Activated CD4-positive, alpha-beta T cell treated with anti-CD3 and anti-CD28 coated beads for 48 hours (primary cell): ENCODE measurements at places on chromosomes 12 and 14.

DNA sequence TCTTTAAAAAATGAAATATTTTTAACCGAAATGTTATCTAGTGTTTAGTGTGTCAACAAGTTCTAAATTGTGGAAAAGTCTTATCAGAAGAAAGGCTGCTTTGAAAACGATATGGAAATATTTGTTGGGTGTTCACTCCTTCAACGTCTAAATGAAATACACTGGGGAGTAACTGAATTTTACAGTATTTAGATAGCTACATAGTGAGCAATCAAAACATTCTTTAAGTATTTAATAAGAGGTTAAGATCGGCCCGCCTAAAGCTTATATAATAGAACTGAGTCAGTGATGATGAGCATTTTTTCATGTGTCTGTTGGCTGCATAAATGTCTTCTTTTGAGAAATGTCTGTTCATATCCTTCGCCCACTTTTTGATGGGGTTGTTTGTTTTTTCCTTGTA, 228.3 kb downstream of the RAD51B start:
- DNase-seq: no peak

- no peak for DNase-seq
Observed at GRCh38 chr12:13670285-13670866, 311.0 kb downstream of the GRIN2B start.

- no peak for DNase-seq
Observed at GRCh38 chr14:21258889-21259787, 10.1 kb downstream of the HNRNPC start.

DNA sequence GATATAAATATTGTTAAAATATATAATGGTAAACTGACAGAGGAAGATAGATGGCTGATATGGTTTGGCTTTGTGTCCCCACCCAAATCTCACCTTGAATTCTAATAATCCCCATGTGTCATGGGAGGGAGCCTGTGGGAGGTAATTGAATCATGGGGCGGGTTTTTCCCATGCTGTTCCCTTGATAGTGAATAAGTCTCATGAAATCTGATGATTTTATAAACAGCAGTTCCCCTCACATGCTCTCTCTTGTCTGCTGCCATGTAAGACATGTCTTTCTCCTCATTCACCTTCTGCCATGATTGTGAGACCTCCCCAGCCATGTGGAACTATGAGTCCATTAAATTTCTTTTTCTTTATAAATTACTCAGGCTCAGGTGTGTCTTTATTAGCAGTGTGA, 46.3 kb downstream of the PTCSC3 start:
- DNase-seq: no peak

DNA sequence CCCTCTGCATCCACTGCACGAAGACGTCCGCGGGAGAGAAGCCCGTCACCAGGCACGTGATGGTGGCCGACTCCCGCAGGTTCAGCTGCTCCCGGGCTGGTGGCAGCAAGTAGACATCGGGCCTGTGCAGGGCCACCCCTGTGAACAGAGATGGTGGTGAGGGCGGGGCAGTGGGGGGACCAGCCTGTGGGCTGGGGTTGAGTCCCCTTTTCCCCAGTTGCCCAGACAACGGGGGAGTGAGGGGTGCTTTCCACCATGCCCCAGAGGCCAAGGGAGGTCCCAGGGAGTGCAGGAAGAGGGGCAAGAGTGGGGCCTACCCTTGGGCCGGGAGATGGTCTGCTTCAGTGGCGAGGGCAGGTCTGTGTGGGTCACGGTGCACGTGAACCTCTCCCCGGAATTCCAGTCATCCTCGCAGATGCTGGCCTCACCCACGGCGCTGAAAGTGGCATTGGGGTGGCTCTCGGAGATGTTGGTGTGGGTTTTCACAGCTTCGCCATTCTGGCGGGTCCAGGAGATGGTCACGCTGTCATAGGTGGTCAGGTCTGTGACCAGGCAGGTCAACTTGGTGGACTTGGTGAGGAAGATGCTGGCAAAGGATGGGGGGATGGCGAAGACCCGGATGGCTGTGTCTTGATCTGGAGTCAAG, 328.3 kb downstream of the TMEM121 start:
- no peak for DNase-seq

GRCh38 chr14:75976826-75977581, 4.8 kb downstream of the TGFB3 start:
- DNase-seq: no peak

- DNase-seq: no peak
Observed at GRCh38 chr12:118312578-118312977, 60.1 kb downstream of the TAOK3 start.

DNA sequence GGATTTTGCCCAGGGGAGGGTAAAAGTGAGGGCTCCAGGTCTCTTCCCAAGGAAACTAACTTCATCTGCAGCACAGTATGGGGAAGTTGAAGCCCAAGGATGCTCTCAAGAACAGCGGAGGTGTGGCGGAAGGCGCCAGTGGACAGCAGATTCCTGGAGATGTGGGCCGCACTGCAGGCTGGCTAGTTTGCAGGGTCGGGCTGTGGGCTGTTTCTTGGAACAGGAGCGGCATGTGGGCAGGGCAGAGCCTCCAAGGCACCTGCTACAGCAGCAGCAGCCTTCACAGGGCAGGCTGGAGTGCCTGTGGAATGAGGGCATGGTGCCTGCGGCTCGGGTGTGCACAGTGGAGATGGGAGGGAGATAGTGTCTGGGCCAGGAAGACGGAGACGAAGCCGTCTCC, 100.0 kb upstream of the SFSWAP start:
- no peak for DNase-seq

- no peak for DNase-seq
Observed at GRCh38 chr14:93299866-93300265, 33.0 kb downstream of the BTBD7 start.

DNA sequence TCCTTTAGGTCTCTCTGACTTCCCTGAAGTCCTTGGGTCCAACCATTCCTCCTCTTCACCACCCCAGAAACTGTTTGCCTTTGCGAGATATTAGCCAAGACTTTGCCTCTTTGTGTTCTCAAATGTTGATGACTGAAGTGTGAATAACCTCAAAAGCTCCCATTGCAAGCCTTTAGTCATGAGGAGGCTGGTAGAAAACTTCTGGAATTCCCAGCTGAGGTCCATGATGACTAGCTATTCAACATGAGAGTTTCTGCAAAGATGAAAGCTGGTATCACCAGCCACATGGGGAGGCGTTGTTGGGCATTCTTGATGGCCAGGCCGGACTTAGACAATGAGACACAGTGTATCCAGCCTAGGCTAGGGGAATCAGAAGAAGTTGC, 111.7 kb downstream of the TBX5 start:
- DNase-seq: no peak

DNA sequence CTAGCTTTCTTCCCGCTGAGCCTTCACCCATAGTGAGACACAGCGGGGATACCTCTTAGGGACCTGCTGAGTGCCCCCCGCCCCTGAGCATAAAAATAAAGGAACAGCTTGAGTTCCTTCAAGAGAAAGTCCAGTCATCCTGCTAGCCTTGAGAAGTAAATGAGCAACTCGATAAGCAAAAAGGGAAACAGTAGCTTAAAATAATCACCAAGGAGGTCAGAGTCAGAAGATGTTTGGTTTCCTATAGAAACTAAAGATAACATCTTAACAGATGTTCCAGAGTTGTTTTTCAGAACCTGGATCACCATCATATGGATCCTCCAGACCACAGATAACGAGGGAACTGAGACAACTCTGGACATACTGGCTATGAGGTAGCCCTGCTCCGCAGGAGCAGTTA, 94.0 kb downstream of the BCAT1 start:
- DNase-seq: no peak
